ENCODE measurements at places on chromosomes 6 and 20.

- DNase-seq: no peak
Observed at GRCh38 chr6:56527934-56528333, 114.8 kb downstream of the DST start.

- no peak for DNase-seq
Observed at GRCh38 chr20:38076548-38076947, 43.0 kb downstream of the RPRD1B start.

GRCh38 chr6:38861926-38862401, 146.9 kb downstream of the DNAH8 start:
- no peak for DNase-seq

GRCh38 chr6:159608961-159609651, 83.9 kb downstream of the SOD2 start:
- no peak for DNase-seq

- DNase-seq: no peak
Observed at GRCh38 chr6:166905505-166906134, 50.7 kb downstream of the RNASET2 start.

DNA sequence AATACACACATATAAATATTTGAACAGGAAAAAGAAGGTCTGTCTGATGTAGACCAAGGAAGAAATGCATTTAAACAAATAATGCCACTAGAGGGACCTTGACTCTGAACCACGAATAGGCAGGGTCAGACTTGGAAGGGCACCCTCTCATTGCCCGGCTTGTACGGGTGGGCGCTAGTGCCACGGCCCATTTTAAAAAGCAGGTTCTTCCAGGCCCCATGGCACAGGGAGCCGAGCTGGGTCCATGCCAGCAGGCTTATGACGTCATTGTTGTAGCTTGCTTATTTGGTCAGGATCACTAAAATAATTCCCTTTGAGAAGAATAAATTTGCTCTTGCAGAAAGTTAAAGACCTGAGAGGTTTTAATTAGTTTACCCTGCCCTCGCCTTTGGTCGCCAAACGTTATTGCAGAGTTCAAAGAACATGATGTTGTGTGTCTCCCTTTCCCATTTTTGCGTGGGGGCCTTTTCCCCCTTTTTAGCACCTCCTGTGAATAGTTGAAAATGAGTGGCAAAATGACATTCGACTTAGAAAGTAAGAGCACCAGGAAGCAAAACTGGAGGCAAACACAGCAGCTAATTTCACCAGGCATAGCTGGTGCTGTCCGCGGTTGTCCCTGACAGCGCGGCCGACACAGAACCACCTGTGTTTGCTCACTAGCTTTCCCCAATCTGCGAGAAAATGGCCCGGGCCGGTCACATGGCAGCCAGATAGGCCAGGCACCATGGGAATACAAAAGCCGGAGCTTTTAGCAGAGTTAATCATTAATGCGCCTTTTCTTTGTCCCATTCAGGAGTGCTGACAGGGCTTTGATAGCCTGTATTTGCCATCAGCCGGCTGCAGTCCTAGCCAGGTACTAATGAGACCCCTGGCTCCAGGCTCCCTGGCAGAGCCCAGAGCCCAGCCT, 93.8 kb downstream of the FOXA2 start:
- no peak for DNase-seq

- DNase-seq: no peak
Observed at GRCh38 chr20:15576411-15576810, 996.8 kb downstream of the KIF16B start.

DNA sequence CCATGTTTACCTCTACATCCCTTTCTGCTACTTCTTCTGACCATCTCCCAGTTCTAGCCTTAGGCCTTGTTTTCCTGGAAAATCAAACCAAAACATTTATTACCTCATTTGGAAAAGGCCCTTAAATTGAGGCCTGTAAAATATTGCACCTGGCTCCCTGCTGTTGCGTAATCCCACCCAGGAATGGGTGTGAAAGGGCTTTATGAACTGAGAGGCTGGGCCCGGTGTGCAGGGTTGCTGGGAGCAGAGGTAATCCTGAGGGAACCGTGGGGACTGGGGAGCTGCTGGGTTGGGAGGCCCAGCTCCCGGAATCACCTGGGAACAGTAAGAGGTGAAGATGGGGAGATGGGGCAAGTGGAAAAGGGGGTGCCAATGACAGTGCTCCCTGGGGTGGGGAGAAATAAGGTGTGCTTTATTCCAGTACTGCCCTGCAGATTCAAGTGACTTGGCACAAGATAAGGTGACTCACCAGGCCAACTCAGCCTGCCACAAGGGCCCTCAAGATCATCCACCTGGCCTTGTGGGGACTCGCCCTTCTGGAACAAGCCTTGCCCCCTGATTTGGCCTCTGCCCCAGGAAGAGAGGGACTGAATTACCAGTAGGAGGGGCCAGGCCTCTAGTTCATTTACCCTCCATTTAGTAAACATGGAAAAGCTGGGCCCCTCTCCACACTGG, 44.2 kb downstream of the KCNK5 start:
- no peak for DNase-seq

DNA sequence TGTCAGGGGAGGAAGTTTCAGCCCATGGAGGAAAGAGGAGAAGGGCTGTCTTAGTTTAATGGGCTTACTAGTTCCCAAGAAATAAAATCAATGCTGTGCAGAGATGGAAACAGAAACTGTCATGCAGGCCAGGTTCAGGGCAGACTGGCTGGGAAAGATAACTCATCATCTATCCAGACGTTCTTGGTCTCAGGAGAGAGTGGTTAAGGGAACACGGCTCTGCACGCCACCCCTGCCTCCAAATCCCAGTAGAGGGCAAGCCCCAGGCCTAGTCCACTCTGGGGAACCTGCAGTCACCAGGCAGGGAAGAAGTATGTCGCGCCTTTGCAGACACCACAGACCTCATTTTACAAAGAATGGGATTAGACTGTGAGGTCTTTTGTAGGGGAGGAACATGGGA, 12.5 kb downstream of the ALDH8A1 start:
- DNase-seq: no peak

DNA sequence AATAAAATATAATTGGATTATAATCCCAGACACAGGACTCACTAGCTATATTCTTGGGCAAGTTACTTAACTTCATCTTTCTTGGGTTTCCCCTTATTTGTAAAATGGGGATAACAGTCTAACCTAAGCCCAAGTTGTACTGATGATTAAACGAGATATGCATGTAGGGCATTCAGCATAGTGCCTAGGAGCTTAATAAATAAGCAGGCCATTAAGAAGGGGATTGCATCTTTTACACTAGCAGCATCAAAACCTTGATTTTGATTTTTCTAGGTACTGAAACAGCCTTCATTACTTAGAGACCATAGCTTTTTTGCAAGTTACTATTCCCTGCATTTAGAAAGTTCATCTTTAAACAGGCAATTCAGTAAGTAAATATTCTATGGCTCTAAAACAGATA, 2.2 kb upstream of the QKI start:
- no peak for DNase-seq

GRCh38 chr6:123873974-123874373, 70.3 kb downstream of the NKAIN2 start:
- DNase-seq: no peak

DNA sequence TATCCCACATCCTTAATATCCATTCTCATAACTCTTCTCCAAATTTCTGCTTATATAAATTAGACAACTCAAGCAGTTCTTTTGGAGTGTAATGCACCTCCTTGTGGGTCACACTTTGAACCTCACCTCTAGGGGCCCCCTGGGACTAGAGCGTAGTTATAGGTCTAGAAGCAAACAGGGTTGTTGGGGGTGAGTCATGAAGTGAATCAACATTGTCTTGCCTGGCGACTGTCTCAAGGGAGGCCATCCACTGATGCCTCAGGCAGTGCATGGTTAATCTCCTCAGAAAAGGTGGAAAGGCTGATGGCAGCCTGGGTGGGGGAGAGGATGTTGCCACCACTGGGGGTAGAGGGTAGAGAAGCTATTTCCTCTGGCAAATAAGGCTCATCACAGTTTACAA, 129.1 kb downstream of the TNFRSF21 start:
- DNase-seq: no peak

GRCh38 chr6:75884822-75885221, 135.8 kb downstream of the MYO6 start:
- DNase-seq: no peak

- DNase-seq: no peak
Observed at GRCh38 chr20:38278131-38278530, 17.6 kb upstream of the KIAA1755 start.

DNA sequence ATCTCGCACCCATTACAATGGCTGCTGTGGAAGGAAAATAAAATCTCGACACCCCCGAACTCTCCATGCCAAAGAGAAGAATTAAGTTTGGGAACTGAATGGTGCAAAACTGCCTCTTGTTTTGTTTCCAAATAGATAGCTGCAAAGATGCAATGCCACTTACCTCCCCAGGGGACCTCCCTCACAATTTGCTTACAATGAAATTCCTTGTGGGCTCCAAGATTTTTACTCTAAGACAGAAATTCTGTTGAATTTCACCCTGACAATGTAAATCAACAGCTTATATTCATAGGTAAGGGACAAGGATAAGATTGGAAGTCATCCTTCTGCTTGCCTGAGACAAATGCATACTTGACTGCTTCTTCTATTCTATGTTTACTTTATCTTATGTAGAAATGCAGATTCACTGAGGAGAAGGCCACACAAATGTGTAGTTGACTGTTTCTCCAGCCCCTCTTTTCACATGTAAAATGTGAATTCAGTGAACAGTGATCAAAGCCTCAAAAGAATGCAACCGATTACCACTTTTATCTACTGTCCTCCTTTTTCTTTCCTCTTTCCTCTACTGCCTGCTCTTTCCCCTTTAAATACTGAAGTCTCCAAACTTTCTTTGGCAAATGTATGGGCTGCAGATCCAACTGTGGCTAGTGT, 36.6 kb downstream of the ADGRF4 start:
- no peak for DNase-seq

- DNase-seq: no peak
Observed at GRCh38 chr6:55499591-55499990, 79.4 kb downstream of the HMGCLL1 start.
